ENCODE measurements at places on chromosomes 5 and 9.

DNA sequence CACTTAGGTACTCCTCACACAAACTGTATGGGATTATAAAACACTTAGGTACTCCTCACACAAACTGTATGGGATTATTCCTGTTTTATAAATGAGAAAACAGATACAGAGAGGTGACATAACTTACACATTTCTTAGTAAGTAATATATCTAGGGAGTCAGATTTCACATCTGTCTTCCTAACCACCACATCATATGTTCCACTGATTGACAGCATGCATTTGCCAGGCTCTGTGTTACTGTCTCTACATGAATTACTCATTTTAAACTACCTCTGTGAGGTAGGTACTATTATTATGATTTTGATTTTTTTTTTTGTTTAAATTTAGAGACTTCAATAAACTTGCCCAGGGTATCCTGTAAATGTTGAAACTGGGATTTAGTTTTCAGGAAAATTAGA lies 232.7 kb downstream of the CCDC171 start:
- DNase-seq, result no peak

- no peak for DNase-seq
These were observed 5.3 kb downstream of the BARX1 start for GRCh38 chr9:93949694-93950449.

DNA sequence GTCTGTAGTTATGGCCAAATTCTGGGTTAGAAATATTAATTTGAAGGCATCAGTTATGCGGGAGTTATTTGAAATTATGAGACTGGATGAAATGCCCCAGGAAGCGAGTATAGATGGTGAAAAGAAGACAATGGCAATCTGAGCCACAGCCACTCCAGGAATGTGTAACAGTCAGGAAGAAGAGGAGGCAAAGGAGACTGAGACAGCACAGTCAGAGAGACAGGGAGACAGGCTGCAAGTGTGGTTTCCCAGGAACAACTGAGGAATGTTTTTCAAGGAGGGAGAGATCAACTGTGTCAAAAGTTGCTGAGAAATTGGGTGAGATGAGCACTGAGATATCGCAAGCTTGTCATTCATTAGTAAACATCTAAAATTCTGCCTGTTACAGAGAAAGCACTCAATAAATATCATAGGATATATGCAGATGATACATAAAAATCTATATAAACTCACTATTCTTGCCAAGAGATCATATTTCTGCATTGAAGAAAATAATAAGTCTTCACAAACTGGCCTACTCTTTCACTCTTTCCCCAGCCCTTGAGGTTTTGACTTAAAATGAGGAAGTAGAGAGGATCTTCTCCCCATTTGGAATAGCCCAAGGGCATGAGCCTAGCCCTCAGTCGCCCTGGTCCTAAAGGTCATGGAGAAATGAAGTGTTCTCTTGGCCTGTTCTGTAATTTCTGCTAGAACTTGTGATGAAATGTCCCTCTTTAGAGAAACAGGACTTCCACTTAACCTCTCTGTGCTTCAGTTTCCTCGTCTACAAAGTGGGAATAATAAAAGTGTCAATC lies 48.5 kb upstream of the RLN1 start:
- no peak for DNase-seq

DNA sequence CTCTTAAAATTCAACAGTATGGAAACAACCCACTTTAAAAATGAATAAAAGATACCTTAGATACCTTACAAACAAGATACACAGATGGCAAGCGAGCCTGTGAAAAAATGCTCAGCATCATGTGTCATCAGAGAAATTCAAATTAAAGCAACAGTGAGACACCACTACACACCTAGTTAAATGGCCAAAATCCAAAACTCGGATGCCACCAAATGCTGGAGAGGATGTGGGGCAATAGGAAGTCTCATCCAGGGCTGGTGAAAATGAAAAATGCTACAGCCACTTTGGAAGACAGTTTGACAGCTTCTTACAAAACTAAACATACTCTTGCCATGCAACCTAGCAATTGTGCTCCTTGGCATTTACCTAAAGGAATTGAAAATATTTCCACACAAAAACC lies 17.9 kb downstream of the DUSP1 start:
- DNase-seq, result no peak

DNA sequence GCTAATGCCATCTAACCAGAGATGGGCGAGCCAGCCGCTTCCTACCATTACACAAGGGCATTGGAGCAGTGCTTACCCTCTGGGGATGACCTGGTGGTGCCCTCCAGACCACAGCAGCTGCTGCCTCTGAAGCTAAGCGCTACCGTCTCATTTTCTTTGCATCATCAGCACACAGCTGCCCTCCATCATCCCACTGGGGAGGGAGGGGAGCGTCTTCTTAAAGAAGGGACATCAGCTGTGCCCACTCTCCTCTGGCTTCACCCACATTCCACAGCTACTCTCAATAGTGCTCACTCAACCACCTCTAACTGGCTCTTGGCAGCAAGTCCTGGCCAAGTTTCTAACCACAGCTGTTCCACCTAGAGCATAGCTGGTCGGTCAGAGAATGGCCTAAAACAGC lies 503.4 kb downstream of the NFIB start:
- no peak for DNase-seq

- no peak for DNase-seq
These were observed 37.5 kb downstream of the ACTBL2 start for GRCh38 chr5:57445006-57445704.

DNA sequence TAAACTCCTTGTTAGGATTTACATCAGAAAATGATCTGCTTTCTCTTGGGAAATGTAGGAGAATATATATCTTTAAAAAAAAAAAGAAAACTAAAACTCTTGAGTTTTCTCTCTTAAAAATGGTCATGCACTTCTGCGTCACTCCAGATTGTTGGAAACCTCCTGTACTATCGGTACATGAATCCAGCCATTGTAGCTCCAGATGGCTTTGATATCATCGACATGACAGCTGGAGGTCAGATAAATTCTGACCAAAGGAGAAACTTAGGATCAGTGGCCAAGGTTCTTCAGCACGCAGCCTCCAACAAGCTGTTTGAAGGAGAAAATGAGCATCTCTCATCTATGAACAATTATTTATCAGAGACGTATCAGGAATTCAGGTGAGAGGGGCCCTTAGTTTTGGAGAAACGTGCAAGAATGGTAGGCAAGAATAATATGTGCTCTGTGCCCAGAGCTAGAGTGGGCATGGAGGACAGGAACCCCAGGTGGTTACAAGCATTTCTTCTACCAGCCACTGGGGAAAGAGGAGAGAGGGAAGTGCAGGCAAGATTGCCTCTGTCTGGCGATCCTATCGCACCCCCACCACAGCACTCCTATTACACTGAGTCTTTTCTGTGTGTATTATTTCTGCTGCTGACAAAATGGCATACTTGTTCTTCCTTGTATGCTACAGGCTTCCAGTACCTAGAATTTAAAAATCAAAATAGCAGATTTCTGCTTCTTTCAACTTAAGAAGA lies 41.4 kb upstream of the F2R start:
- no peak for DNase-seq

DNA sequence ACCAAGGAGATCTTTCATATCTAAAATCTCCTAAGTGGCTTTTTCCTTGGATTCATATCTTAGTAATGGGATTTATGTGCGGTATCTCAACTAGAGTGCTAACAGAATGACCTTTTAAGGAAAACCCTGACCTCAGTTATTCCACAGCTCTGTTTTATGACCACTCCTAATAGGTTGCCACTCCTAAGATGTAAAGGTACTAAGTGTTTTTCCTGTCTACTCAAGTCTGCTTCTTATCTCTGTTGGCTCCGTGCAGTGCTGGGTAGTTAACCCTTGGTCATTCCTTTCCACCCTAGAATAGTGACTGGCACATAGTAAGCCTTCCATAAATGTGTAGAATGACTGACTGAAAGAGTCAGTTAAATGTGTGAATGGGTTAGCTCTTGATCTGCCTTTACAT lies 161.4 kb downstream of the DOCK2 start:
- no peak for DNase-seq

DNA sequence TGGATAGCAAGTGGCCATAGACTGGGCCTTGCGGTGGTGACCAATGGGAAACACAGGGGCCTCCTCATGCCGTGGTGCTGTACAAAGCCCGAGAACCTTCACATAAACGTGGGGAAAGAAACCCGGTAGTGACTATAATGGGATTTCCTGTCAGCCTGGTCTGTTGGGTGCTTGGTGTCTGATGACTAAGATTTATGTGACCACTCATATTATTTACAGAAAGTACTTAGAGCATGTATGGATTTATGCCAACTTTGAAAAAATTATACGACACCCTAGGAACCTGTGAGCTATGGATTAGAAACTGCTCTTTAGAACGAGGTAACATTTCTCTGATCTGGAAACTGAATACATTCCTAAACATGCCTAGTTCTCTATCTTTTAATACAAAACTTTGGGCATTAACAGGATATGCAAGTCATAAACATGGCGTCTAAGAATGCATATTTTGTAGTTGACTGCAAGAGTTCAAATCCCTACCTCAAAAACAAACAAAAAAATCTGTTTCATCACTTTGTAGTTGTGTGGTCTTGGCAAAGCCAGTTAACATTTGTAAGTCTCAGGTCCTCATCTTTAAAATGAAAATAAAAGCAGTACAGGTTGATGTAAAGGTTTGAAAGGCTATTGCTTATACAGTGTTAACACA lies 85.4 kb downstream of the TMEM167A start:
- DNase-seq, result no peak

All from CD4-positive, alpha-beta T cell treated with Interleukin-12 subunit alpha and Interleukin-12 subunit beta, for 1 hour (primary cell).